ENCODE measurements at places on chromosomes 1 and 21. TPM values are rescaled to one million over a fixed set of nuclear protein-coding genes. Genes with fewer than 3 reads are reported as not detected.

Gene DPYD
- 2.0 TPM for total RNA-seq

- no peak for DNase-seq
- H3K27me3 ChIP-seq: no peaks in the 10 kb centered on the region
- no peak overlapping the region for H3K27ac ChIP-seq
- H3K4me3 ChIP-seq: no peak overlapping the region
- no peaks in the 10 kb centered on the region for H3K4me1 ChIP-seq
These were observed 16.3 kb downstream of the KIAA0040 start for GRCh38 chr1:175176246-175176645.

GRCh38 chr1:47565676-47566075 is 127.8 kb downstream of the FOXD2 start:
- no peak overlapping the region for H3K27ac ChIP-seq
- no peak overlapping the region for H3K4me3 ChIP-seq
- H3K4me1 ChIP-seq: no peaks in the 10 kb centered on the region
- peaks cover under 1% of the 10 kb centered on the region for H3K27me3 ChIP-seq
- H3K36me3 ChIP-seq: no peaks in the 10 kb centered on the region

DNA sequence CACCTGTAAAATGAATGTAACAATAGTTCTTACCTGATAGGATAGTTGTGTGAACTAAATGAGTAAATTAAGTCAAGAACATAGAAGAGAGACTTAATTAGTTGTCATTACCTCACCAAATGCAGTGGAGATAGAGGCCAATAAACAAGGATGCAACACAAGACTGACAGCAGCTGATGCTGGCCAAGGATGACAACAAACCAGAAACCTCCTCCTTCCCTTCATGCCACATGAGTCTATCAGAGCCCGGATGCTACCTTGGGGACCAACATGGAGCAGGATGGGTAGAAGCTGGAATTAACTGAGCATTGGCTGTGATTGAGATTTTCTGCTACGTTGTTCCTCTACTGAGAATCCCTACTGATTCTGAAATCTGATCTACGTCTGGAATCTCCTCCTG is 30.3 kb upstream of the USP1 start:
- no peaks in the 10 kb centered on the region for H3K27me3 ChIP-seq
- H3K4me3 ChIP-seq: no peak overlapping the region
- no peak overlapping the region for H3K27ac ChIP-seq
- H3K4me1 ChIP-seq: no peaks in the 10 kb centered on the region
- H3K36me3 ChIP-seq: no peaks in the 10 kb centered on the region

Gene ITLN1
- not detected for total RNA-seq

Gene FMOD
- not detected for total RNA-seq

GRCh38 chr1:69911301-69911801 is 294.0 kb downstream of the LRRC40 start:
- H3K4me3 ChIP-seq: no peak overlapping the region
- no peaks in the 10 kb centered on the region for H3K4me1 ChIP-seq
- no peak for DNase-seq
- H3K36me3 ChIP-seq: no peaks in the 10 kb centered on the region

- H3K27me3 ChIP-seq: no peaks in the 10 kb centered on the region
- H3K4me1 ChIP-seq: no peaks in the 10 kb centered on the region
- peaks cover 2% of the 10 kb centered on the region for H3K36me3 ChIP-seq
These were observed 35.5 kb downstream of the VPS26C start for GRCh38 chr21:37231671-37232070.
